NCI-H526 (cell line): ENCODE measurements at places on chromosomes 13 and 19.
A peak's percentile ranks its signal among the peaks of the same experiment; 100 is the strongest.

- no peak for DNase-seq
Observed at GRCh38 chr19:8462571-8462970, 17.8 kb downstream of the HNRNPM start.

DNA sequence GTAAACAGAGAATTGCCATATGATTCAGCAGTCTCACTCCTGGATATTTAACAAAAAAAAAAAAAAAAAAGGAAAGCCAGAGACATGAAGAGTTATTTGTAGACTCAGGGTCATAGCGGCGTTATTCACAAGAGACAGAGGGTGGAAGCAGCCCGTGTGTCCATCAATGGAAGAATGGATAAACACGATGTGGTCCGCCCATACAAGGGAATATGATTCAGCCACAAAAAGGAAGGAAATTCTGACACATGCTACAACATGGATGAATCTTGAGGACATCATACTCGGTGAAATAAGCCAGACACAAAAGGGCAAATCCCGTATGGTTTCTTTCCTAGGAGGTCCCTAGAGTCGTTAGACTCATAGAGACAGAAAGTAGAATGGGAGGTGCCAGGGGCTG lies 14.8 kb downstream of the ACSBG2 start:
- no peak for DNase-seq

DNA sequence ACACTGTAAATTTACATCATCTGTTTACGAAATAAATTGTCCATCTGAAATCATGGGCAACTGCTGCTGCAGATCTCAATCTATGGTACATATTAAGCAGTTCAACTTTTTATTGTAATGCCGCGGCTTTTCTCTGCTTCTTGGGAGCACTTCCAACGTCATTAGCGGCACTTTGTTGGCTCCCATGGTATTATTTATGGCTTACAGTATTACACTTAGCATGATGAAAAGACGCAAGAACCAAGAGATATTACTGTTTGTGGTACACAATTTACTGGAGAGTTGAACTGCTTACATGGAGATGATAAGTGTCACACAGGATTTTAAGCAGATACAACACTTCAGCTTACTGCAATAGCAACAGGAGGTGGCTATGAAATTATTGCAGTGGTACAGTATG lies 442.1 kb downstream of the PCDH20 start:
- DNase-seq: no peak

GRCh38 chr13:24232474-24232873 lies 72.0 kb downstream of the SPATA13 start:
- no peak for DNase-seq

- DNase-seq: no peak
Observed at GRCh38 chr13:41654796-41655195, 197.4 kb downstream of the RGCC start.

DNA sequence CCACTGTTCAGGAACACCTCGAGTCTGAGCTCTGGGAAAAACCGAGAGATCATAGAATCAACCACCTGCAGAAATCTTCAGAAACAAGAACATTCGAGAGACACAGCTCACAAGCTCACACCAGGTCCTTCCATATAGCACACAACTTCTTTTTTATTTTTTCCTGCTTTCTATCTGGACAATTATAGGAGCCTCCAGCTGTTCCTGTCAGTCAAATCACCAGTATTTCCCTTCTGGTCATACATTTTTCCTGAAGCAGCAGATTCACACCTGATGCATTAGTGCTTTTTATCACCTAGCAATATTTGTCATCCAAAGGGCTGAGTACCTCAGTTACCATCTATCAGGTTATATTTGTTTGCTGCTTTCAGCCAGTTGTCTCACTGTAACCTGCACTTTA lies 323.5 kb downstream of the FOXO1 start:
- DNase-seq: no peak

DNA sequence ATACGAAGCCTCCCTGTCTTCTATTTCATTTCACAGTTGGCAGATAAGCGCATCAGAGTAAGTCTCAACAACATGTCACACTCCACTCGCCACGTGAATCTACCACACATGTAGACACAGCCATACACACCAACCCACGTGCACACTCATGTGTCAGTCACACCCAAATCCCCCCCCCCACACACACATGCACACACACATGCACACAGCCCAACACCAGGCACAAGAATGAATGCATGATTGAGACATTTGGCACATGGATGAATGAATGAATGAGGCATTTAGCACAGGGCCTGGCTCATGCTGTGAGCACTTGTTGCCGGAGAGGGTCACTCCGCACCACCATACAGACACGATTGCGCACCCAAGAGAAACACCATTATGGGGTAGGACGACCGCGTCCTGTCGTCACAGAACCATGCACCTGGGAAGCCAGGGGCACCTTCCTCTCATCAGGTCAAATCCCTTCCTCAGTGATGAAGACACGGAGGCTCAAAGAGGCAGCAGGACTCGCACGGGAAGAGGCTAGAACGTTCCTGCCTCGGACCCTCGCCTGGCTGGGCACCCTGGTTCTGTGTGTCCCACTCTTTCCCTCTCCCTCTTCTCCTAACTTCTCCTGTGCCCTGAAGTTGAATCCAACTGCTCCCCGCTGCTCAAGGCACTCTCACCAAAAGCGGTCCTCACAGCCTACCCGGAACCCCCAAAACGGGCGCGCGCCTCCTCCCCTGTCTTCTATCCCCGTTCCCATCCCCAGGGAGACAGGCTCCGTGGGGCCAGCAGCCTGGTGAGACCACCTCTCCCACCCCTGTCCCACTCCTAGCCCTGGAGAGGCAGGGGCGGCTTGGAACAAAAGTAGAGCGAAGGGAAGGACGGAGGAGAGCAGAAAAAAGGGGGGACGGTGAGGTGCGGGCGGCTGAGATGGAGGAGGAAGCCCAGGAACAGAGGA lies 1.3 kb downstream of the MEIS3 start:
- peak; percentile 47 for DNase-seq

GRCh38 chr13:54563286-54563685 lies 1534.7 kb downstream of the OLFM4 start:
- DNase-seq: no peak

DNA sequence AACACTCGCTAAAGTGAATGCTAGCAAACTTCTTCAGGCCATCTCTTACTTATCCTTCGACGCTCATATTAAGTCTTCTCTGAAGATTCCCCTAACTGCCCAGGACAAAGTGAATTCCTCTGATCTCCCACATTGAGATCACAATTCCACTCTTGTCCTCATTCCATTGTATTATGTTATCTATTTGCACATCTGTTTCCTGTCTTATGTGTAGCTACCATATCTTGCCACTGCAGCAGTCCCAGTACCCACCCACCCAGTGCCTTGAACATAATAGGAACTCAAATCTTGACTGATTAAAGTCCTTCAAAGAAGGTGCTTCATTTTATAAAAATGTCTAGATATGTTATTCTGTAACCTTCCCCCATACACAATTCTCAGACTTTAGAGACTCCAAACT lies 702.3 kb downstream of the DIAPH3 start:
- DNase-seq: no peak

- no peak for DNase-seq
Observed at GRCh38 chr19:7983995-7984837, 21.2 kb downstream of the ELAVL1 start.

DNA sequence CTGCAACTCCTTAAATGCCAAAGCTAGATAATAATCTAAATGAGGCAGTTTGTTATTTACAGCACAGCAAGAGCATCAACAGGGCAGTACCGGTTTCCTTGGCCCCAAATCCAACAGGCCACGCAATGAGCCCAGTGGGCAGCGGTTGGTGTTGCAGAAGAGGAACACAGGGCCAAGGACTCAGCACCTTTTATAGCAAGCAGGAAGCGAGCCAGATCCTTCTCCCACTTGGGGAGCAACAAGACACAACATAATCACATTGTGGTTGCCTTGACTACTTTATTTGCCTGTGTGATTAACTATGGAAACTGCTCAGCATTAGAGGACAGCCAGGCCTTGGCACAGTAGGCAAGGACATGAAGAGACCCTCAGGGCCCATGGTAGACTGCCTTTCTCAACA lies 67.1 kb upstream of the HTR2A start:
- DNase-seq: no peak
